Fibroblast of skin of right quadriceps (primary cell): ENCODE measurements at places on chromosomes 7 and 10.

DNA sequence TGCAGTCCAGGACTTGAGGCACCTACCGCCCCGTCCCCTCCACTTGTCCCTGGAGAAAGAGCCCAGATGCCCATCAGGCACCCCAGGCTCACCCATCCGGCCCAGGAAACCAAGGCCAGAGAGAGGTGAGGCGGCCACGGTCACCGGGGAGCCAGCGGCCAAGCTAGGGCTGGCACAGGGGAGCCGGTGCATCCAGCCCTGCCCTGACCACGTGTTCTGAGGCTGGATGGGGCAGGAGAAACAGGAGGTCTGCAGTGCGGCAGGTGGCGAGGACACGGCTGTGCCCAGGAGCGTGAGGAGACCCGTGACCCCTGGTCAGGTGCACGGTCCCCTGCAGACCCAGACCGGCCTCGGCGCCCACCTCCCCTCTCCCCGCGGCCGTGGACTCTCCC lies 27.6 kb downstream of the UNCX start:
- DNase-seq: no peak

- no peak for DNase-seq
Observed at GRCh38 chr7:24444666-24445440, 128.4 kb upstream of the PALS2 start.

- no peak for DNase-seq
Observed at GRCh38 chr10:11180228-11180627, 162.6 kb downstream of the CELF2 start.

DNA sequence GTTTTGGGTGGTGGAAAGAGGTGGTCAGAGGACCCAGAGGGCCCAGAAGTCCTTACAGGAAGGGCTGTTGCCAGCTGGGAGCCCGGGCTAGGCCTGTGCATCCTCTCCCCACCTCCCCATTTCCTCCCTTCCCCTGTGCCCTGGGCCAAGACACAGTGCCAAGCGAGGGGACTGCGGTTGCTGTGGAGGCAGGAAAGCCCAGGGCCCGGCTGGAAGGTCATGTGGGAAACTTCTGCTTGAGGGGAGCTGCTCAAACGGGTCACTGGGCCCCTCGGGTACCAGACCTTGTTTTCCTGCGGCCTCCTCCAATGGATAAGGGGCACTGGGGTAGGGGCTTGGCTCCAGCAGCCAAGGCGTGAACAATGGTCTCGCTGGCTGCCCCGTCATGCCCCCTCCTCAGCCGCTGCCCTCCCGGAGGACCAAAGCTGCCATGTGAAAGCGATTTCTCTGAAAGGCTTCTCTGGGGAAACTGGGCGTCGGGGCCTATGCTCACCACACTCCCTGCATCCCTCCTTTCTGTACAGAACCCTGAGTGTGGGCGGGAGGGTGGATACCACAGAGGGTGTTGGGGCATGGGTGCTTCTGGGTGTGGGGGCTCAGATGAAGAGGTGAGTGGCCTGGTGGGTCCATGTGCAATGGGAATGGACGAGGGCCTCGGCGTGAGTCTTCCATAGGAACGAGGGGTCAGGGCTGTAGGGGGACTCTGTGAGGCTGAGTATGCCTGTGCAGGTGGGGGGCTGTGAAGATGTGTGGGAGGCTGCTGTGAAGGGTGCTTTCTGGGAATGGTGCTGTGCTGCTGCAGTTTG lies 135.3 kb downstream of the PTPN20 start:
- no peak for DNase-seq

- peak; percentile 24 for DNase-seq
Observed at GRCh38 chr10:16673443-16673842, 143.8 kb downstream of the RSU1 start.

- no peak for DNase-seq
Observed at GRCh38 chr7:139748941-139749340, 28.9 kb downstream of the HIPK2 start.

GRCh38 chr10:93947055-93947454 lies 46.7 kb upstream of the PLCE1 start:
- peak; percentile 69 for DNase-seq

DNA sequence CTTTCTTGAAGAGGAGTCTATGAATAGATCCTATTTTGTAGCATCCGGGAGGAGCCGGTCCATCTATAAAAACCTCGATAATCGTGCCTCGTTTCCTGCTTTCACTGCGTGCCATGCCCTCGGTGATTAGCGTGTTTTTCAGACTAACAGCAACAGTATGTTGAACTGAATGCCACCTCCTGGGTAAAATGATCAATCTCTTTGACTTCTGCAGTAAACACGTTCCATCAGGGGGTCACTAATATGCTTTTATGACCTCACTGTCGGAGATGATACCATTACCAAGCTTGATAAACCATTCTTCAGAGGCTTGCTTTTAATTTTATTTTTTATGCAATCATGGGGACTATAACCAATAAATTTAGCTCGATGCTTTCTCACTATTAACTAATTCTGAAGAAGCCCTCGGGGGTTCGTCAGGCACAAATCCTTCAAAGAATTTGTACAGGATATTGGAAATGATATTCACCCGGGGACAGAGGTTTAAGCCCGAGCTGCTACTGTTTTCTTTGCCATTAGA lies 228.3 kb downstream of the ADARB2 start:
- no peak for DNase-seq

DNA sequence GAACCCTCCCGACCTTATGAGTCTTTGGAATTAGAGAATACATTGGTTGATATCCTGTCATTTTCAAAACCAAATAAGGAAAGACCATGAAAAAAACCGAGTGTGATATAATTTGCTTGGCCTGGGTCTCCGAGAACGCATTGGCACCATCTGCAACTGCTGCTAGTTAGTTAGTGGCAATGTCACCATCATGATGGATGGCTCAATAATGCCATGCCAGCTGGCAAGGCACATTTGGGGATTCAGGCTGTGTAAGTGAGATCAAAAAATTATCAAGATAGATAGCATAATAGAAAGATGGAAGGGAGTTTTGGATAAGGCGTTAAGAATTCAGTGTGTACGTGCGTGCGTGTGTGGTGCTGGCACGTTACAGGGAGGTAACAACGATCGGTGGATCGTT lies 134.7 kb upstream of the TCERG1L start:
- no peak for DNase-seq

- DNase-seq: peak; percentile 20
Observed at GRCh38 chr10:90136731-90137316, 435.4 kb downstream of the KIF20B start.

DNA sequence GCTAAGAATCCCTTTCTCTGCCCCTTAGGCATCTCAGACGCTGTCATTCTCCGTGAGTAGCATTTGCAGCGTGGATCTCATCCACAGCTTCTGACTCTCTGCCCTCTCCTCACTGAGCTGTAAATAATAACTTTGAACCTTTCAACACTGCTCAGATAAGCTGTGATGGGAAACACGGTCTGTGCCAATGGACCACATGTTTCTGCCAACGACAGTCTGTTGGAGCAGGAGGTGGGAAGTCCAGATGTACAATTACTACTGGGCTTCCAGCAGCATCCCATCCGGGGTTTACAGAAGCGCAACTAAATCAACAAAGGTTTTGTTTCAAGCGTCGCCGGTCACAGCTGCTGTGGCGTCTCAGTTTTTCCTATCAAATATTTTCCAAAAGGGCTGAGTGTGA lies 1110.6 kb downstream of the TYW1 start:
- DNase-seq: peak; percentile 43

GRCh38 chr7:1555046-1555812 lies 776 bp downstream of the TMEM184A start:
- peak; percentile 83 for DNase-seq

- DNase-seq: no peak
Observed at GRCh38 chr10:74823791-74824183, 2.6 kb upstream of the KAT6B start.

GRCh38 chr10:24299578-24300260 lies 90.8 kb downstream of the KIAA1217 start:
- DNase-seq: peak; percentile 86

GRCh38 chr10:98097616-98098015 lies 36.8 kb upstream of the R3HCC1L start:
- DNase-seq: no peak

DNA sequence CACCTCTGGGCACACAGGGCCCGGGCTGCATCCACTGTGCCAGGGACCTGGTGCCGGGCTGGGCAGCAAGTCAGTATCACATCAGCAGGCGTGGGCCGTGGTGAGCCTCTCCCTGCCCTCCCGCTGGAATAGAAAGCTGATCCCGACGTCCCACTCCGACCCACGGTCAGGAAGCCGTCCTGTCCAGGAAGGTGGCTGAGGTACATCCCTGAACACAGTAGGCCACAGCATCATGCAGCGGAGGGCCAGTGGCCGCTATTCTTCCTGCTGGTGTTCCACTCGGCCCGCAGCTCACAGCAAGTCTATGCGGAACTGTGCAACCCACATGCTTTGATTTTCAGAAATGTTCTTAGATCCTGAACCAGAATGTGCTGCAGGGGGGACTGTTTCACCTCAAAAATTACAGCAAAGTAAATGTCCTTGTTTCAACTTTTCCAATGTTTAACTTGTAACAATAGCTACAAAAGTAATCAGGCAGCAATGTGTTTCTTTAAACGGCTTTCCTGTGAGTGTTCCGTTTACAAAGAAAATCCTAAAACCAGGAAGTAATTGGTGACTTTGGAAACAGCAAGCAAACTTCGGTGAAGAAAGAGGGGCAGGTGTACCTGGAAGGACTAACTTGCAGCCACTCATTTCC lies 676 bp upstream of the GPR146 start:
- DNase-seq: no peak

DNA sequence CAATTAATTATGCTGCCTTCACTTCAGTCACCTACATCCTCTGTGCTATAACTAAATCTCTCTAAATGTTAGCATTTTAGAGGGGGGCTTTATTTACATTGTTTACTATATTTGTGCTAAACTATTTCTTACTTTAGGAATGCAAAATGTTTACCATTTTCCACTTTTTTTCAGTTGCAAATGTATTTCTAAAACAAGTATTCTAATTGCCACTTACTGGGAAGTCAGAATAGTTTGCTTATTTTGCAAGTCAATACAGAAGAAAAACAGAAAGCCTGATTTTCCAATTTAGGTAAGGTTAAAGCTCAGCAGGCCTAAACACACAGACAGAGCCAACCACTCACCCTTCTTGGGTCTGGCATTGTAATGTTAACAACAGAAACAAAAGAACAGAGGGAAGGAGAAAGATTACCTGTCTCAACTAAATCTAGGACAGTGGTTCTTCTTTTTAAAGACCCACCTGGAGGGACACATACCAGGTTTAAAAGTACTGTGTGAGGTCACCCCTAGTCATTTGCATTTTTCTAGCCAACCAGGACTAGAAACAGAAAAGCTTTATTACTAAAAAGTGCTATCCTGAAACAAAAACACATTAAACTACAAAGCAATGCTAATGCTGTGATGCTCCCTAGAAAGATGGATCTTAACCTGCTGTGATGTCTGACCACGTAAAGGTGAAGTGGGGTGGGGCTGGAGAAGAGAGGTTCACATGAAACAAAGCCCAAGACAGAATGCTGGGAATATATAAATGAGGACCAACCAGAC lies 178.2 kb downstream of the SLC25A13 start:
- DNase-seq: no peak

DNA sequence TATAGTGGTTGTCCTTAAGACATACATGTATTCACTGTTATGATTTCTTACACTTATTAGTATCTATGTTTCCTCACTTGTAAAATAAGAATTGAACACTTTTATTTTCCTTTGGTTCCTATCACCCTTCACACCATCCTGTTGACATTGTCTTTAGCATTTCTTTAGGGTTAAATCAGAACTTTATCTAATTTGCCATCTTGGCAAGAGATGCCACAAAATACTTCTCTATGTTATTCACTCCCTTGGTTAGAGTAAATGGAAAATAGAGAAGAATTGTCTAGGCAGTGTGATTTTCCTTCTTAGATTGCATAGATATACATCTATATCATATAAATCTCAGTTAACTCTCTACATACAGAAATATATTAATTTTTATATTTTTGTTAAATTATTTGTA lies 204.7 kb downstream of the SEMA3D start:
- no peak for DNase-seq

DNA sequence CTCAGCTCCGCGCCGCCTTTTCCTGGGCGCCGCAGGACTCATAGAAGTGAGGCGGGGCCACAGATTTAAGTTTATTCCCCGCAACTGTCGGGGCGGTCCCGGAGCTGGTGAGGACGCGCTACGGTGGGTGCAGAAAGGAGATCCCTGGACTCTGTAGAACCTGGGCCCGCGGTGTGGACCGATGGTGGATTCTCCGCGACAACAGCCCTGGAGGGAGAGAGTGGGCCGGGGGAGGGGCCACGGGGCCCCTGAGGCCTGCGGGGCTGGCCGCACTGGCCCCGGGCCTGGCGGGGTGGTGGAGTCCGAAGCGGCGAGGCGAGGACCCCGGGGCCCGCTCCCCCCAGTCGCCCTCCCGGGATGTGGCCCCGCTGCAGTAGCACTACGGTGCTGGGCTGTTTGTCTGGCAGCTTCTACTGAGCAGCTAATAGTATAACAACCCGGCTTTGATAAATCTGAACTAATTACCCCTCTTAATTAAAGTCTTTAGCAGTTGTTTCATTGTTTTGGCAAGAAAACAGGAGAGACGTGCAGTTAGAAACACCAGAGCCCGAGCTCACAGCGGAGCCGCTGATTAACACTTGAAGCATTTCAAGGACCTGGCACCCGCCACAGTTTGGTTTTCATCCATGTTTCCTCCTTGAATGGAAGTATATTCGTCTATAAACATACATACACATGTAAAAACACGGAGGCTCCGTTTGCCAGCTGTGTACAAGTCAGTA lies 4.2 kb downstream of the FEZF1 start:
- no peak for DNase-seq

DNA sequence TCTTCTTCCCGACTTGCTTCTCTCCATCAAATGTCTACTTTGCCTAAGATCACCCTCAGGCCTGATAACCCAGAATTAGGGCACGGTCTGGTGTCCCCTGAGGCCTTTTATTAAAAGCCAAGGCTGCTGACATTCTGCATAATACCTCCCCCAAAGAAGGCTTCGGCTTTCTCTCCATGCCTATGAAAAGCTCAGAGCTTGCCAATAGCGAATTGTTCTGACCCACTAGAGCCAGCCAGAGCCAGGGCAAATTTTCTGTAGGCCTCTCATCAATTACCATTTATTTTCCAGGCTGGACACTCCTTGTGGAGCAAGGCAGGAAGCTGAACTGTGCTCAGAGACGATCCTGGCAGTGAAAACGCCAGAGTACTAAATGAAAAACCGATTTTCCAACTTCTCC lies 64.3 kb upstream of the ADRB1 start:
- DNase-seq: no peak

- no peak for DNase-seq
Observed at GRCh38 chr7:157022681-157023588, 12.5 kb upstream of the MNX1 start.

GRCh38 chr10:92203919-92204623 lies 86.8 kb downstream of the CPEB3 start:
- no peak for DNase-seq

- DNase-seq: no peak
Observed at GRCh38 chr7:24133691-24134090, 150.3 kb upstream of the NPY start.

- DNase-seq: no peak
Observed at GRCh38 chr10:15540727-15541126, 169.6 kb upstream of the FAM171A1 start.

GRCh38 chr7:137304624-137305235 lies 38.8 kb downstream of the PTN start:
- no peak for DNase-seq
